ENCODE measurements at places on chromosomes 5 and 9.

DNA sequence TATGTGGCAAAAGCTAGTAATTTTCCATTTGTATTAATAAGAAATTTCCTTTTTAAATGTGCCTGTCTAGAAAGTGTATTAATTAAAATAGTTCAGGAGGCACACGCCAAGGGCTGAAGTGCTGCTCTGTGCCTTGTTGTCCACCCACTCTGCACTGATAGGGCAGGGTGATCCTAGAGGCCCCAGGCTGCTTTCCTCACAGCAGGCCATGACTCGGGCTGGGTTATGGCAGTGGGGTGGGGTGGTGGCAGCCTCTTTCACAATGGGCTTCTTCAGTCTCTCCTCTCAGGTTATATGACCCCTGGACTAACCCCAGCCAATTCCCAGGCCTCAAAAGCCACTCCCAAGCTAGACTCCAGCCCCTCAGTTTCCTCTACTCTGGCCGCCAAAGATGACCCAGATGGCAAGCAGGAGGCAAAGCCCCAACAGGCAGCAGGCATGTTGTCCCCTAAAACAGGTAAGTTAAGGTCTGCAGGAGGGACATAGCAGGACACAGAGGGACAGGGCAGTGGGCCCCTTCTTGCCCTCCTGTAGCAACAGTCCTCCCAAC is 19.5 kb downstream of the CD74 start:
- no peak overlapping the region for H3K27ac ChIP-seq
- H3K27me3 ChIP-seq: no peaks in the 10 kb centered on the region
- H3K36me3 ChIP-seq: peaks cover 97% of the 10 kb centered on the region
- no peaks in the 10 kb centered on the region for H3K4me1 ChIP-seq
- no peak for DNase-seq

- no peaks in the 10 kb centered on the region for H3K27me3 ChIP-seq
- H3K4me3 ChIP-seq: no peak overlapping the region
- H3K4me1 ChIP-seq: no peaks in the 10 kb centered on the region
- H3K36me3 ChIP-seq: no peaks in the 10 kb centered on the region
Measured at GRCh38 chr5:95369782-95370181, 21.4 kb upstream of the FAM81B start.

GRCh38 chr9:36063804-36064447 is 27.2 kb downstream of the RECK start:
- peaks cover 9% of the 10 kb centered on the region for H3K36me3 ChIP-seq
- no peaks in the 10 kb centered on the region for H3K27me3 ChIP-seq
- H3K4me1 ChIP-seq: no peaks in the 10 kb centered on the region
- H3K4me3 ChIP-seq: no peak overlapping the region
- no peak for DNase-seq

DNA sequence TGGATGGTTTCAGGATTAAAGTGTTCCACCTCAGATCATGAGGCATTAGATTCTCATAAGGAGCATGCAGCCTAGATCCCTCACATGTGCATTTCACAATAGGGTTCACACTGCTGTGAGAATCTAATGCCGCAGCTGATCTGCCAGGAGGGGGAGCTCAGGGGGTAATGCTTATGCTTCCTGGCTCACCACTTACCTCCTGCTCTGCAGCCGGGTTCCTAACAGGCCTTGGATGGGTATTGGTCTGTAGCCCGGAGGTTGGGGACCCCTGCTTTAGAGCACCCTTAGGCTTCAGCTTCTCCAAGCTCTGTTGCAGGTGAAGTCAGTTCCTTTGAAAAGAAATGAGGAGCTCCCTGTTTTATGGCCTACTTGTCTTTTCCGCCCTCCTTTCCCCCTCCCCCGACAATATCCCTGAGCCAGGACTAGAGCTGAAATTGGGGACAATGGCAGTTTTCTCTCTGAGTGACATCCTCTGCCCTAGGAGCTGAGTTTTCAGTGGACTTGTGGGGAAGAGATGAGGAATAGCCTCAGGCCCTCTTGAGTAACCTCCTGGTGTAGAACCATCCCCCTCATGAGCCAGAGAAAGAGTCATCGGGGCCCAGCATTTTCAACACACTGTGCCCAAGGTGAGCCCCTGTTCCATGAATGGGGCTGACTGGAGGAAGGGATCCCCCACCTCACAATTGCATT is 16.2 kb upstream of the MAT2B start:
- no peak for DNase-seq
- H3K27ac ChIP-seq: no peak overlapping the region
- H3K36me3 ChIP-seq: no peaks in the 10 kb centered on the region
- no peaks in the 10 kb centered on the region for H3K27me3 ChIP-seq

DNA sequence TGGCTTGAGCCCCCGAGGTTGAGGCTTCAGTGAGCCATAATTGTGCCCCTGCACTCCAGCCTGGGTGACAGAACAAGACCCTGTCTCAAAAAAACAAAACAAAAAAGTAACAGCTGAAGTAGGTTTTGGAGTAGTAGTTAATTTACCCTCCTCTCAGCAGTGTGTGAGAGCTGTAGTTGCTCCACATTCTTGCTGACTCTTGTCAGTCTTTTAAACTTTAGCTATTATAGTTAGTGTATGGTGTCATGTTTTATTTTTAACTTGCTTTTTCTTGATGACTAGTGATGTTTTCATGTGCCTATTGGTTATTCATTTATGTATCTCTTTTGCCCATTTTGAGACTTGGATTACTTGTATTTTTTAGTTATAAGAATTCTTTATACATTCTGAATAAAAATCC is 52.9 kb upstream of the DHFR start:
- H3K27me3 ChIP-seq: no peaks in the 10 kb centered on the region
- no peak overlapping the region for H3K27ac ChIP-seq
- DNase-seq: no peak

DNA sequence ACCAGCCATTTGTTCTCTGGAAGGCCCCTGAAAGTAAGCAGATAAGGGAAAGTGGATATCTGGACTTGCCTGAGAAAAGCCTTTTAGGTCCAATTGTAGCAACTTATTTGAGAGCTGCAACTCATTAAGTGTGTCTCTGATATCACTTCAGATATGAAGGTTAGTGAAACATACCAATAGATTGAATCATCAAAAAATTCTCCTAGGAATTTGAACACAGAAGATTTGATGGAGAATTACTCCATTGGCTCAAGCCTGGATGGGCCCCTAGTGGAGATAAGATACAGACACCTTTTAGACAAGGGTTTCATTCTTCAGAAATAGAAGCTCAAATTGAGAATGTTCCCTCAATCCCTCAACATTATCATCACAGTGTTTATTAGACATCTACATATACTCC is 356.7 kb downstream of the NDUFS4 start:
- no peak for DNase-seq
- H3K27me3 ChIP-seq: no peaks in the 10 kb centered on the region
- no peaks in the 10 kb centered on the region for H3K4me1 ChIP-seq
- H3K4me3 ChIP-seq: no peak overlapping the region
- H3K27ac ChIP-seq: no peak overlapping the region

DNA sequence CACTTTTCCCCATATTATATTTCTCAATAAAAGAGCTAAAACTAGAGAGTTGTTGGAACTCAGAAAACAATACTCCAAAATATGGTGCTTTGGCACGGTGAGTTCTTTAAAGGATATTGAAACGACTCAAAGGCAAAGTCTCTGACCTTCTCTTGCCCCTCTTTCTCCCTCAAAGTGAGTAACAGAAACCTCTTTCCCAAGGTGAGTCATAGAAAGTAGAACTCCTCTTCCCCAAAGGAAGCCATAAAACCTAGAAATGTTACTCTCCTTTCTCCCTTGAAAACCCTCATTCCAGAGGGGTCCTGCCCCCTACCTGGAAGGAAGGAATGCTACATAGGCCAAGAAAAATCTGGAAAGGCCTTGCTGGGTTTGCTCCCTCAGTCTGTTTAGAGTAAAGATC is 47.5 kb downstream of the RAPGEF6 start:
- H3K27me3 ChIP-seq: no peaks in the 10 kb centered on the region
- H3K36me3 ChIP-seq: no peaks in the 10 kb centered on the region
- H3K27ac ChIP-seq: no peak overlapping the region
- H3K4me1 ChIP-seq: no peaks in the 10 kb centered on the region
- DNase-seq: no peak

- DNase-seq: no peak
- no peaks in the 10 kb centered on the region for H3K36me3 ChIP-seq
- no peaks in the 10 kb centered on the region for H3K4me1 ChIP-seq
- no peaks in the 10 kb centered on the region for H3K27me3 ChIP-seq
- no peak overlapping the region for H3K4me3 ChIP-seq
- H3K27ac ChIP-seq: no peak overlapping the region
Measured at GRCh38 chr5:66538126-66538525, 58.1 kb upstream of the MAST4 start.

DNA sequence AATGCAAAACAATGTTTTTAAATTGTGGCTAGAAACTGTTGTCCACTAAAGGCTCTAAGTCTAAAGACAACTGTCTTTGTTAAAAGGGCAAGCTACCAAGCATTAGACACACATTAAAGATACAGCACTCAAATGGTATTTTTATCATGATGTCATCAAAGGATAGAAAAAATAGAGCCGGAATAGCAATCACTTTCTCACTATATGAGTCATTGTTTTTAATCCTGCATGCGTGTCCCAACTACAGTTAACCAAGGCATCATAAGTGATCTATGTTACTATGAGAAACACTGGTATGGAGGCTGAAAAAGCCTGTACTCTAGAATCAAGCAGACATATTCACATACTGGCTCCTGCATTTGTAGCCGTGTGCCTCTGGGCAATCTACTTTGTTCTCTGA is 1.9 kb upstream of the PJA2 start:
- H3K4me3 ChIP-seq: no peak overlapping the region
- no peak for DNase-seq
- peaks cover 47% of the 10 kb centered on the region for H3K4me1 ChIP-seq
- no peaks in the 10 kb centered on the region for H3K27me3 ChIP-seq
- H3K27ac ChIP-seq: peak overlapping the region; percentile 99
- H3K36me3 ChIP-seq: no peaks in the 10 kb centered on the region

DNA sequence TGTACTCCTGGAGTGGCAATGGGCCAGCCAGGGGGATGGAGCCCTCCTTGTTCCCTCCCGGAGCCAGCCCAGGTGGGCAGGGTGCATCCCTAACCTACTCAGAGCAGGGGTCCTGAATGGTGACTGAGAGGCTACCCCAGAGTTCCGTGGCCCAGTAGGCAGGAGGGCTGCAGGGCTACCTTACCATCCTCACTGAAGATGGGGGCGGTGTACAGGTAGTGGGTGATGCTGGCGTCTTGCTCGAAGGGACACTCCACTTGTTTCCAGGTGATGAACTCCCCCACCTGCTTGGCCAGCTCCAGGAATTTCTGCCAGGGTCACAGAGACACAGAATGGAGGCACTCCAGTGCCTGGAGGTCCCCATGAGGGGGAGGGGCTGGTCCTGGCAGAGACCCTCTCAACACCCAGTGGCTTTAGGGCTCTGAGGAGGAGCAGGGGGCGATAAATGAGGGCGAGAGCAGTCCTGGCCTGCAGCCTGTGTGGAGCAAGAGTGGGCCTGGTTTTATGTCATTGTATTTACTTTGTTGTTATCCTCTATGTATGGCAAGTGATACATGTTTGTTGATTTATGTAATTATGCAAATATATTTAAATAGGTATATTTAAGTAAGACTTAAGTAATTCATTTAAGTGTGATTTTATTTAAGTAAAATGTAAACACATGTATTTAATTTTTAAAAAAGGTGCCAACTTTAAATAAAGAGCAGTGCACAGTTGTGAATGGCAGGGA is 39.9 kb upstream of the RNF130 start:
- H3K4me1 ChIP-seq: no peaks in the 10 kb centered on the region
- no peak overlapping the region for H3K4me3 ChIP-seq
- no peaks in the 10 kb centered on the region for H3K36me3 ChIP-seq
- peaks cover 4% of the 10 kb centered on the region for H3K27me3 ChIP-seq
- H3K27ac ChIP-seq: no peak overlapping the region
